ENCODE measurements at places on chromosomes 12 and 14.

- no peak for DNase-seq
Observed at GRCh38 chr14:74616996-74617700, 5.1 kb upstream of the LTBP2 start.

DNA sequence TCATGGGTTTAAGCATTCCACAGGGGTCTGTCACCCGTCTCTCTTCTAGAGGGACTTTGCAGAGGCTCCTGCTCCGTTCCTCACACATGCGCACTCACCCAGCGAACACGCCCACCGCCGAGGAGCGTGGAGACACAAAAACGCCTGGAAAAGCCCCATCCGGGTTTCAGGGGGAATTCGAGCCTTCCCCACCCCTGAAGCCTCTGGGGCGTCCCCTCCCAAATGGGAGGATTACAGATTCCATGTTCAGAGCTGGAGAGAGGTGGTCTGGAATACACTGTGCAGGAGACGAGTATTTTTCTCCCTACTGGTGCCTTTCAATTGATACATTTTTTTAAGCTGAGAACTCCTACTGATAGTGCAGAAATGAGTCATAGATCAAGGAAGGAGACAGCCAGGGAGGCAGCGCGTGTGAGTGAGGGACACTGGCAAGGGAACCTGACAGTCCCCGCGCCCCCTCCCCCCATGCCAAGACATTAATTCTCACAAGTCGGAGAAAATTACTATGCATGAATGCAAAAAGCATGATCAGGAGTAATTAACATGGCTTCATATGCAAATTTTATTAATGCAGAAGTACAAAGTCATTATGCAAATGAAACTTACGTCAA lies 36.9 kb downstream of the BCL11B start:
- no peak for DNase-seq

GRCh38 chr12:53793221-53793620 lies 41.4 kb upstream of the CISTR start:
- no peak for DNase-seq

DNA sequence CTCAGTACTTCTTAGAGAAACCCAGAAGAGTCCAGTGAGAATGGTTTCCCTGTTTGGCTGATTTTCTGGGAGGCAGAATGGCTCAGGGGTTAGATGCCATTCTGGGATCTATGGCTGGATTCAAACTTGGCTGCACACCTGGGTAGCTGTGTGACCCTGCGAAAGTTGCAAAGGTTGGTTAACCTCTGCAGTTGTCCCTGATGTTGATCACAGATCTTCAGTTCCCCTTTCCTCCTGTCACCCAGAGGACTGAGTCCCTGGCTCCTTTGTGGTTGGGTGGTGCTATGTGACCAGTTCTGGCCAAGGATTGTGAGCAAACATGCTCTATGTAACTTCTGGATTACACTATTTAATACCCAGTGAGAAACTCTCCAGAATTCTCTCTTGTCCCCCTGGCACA lies 418.0 kb downstream of the RGS6 start:
- DNase-seq, result no peak

- no peak for DNase-seq
Observed at GRCh38 chr12:51667269-51667668, 76.2 kb downstream of the SCN8A start.

- DNase-seq, result no peak
Observed at GRCh38 chr12:112792743-112793142, 1.2 kb downstream of the RPH3A start.

DNA sequence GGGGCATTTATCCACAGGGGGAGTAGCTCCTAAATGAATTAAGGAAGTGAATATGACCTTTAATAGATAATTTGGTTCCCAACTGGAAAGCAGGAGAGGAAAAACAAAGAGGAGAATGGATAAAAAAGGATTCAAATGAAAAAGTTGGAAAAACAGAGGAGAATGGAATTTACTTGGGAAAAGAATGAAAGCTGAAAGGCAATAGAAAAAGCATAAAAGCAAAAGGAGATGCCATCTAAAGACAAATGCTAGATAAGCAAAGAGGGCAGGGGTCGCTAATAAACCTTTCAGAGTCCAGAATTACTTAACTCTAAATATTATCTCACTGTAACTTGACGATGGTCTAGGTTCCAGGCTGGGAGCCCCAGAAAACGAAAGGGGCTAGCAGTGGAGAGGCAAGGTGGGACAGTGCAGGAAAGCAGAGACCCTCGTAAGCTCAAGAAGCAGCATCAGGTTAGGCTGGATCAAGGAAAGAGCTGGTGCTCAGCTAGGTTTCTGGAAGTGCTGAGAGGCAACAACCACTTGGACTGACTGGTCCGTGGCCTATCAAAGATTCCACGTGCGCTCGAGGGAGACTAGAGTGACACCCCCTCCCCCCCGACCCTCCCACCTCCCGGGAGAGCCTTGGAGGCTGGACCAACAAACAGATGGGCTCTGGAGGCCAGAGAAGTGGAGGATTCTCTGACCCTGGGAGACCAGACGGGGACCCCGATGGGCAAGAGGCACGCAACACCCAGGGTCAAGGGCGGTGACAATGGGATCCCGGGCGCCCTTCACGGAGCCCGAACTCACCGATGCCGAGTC lies 1.2 kb downstream of the SLC2A13 start:
- DNase-seq, result no peak

- DNase-seq, result no peak
Observed at GRCh38 chr12:26748741-26749431, 84.1 kb downstream of the ITPR2 start.

DNA sequence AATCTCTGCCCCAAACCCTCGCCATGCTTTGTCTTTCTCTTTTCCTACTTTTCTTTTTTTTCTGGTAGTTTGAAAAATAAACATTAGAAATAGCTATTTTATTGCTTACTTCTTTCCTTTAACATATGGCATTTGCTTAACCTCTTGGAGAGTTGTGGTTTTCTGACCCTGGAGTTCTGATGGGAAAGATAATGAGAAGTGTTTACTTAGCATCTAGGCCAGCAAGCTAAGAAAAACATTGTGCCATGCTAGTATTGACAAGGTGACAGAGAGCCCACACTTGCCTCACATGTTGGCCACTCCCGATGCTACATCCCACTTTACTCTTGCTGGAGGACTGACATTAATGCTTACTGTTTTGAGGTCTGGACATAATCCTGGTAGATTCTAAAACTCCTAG lies 886.2 kb downstream of the DIO2 start:
- no peak for DNase-seq

- no peak for DNase-seq
Observed at GRCh38 chr12:31962076-31962475, 2.9 kb downstream of the RESF1 start.

GRCh38 chr14:50999726-51000125 lies 55.4 kb upstream of the PYGL start:
- no peak for DNase-seq

GRCh38 chr12:45353944-45354343 lies 138.0 kb downstream of the ANO6 start:
- DNase-seq, result no peak

DNA sequence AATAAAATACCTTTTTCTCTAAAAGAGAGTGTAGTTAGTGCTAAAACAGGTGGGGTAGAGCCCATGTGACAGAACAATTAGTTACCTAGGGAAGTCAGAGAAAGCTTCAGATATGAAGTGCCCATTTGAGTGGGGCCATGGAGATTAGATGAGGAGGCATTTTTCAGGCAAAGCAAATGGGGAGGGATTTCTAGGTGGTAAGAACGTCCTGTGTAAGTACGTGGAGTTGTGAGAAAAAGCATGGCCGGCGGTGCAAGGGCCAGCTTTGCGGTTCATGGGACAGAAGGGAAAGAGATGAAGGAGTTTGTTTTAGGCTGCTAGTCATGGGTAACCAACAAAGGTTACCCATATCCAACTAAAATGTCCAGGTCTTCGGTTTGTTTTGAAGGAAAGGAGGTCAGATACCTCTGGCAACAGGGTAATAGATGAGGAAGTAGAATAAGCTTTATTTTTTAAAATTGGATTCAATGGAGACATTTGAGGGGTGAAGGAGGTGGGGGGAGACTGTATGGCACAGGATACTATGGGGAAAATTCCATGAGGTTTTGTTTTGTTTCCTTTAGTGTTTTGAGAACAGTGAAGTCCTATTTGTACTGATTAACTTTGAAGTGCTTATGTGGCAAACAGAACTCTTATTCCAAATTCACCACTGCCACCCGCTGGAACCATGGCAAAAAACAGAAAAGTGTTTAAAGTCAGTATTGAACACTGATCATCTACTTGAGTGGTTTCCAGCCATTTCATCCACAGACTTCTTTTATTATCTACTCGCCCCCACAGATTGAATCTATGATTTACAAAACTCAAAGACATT lies 10.0 kb upstream of the SNRPF start:
- no peak for DNase-seq

DNA sequence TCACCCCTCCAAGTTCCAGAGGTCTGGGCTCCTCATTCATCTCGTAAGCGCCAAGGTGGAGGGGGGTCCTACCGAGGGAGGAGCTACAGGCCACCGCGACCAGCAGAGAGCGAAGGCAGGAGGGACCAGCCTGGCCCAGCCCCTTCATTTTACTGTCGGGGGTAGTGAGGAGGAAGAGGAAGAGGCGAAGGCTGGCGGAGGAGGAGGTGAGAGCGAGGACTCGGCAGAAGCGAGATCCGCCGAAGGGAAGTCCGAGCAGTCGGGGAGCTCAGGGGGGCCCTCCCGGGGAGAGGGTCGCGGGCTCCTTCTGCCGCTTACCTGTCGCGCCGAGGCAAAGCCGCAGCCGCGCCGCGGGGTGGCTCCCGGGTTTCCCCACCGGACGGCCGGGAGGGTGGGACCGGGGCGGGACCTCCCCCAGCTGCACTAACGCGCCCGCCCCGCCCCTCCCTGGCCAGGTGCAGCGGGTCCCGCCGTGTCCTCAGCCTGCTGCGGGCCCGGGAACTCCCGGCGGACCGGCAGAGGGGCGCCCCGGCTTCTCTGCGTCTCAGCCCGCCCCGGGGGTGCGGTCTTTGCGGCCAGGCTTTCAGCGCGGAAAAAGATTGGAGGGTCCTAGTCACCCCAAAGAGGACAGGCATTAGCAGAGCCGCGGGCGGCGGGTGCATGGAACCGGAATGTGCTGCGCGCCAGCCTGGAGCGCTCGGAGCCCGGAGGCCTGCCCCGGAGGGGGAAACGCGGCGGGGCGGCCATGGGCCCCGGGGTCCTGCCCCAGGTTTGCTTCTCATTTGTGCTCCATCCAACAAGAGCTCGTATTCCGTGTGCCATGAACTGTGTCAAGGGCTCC lies at the start of gene GALNT6:
GALNT6 (minus strand) TSS at position 124 of the 841 bp plus-strand sequence. CDS start 11,625 bp downstream, outside the sequence.
- DNase-seq, result peak; percentile 39

DNA sequence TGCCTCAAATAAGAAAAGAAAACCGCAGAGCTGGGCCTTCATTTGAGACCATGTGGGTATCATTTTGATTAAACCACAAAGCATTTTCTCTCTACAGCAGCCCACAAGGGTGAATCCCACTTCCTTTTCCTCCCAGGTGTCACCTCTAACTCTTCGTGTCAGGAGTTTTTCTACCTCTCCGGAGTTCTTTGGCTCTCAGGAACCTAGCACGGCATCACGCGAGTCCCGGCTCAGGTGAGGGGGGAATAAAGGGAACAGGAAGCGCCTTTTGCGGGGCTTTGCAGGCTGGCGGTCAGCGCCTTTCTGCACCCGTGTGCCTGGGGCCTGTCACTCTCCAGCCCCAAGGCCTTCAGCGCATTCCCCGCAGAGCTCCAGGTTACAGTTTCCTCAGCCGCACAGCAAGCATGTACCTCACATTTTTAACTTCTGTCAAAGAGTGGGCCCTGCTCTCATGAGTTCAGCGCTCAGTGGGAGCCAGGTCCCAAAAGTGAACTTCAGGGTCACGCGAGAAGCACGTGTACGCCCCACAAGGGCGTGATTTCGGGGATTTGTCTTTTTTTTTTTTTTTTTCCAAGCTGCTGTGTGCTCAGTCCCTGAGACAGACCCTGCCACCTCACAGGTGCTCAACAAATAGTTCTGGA lies 740 bp upstream of the PRPF40B start:
- DNase-seq, result peak; percentile 35

- DNase-seq, result no peak
Observed at GRCh38 chr12:108907839-108908351, 28.0 kb downstream of the DAO start.

DNA sequence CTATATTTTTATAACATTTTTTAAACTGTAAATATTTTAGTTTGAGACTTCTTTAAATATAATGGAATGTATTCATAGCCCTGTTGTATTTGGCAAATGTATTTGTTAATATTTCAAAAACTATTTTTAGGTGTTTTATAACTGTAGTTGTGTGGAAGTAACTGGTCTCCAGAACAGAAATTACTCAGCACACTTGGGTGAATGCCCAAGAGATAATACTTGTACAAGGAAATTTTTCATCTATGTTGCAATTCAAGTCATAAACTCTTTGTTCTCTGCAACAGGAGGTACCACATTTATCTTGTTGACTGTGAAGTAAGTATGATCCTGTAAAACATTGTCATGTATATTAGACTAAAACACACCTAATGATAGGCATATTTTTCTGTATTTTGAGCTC lies 72.8 kb downstream of the SLCO1B3 start:
- no peak for DNase-seq

GRCh38 chr12:19203539-19204506 lies 74.3 kb downstream of the PLEKHA5 start:
- DNase-seq, result no peak

DNA sequence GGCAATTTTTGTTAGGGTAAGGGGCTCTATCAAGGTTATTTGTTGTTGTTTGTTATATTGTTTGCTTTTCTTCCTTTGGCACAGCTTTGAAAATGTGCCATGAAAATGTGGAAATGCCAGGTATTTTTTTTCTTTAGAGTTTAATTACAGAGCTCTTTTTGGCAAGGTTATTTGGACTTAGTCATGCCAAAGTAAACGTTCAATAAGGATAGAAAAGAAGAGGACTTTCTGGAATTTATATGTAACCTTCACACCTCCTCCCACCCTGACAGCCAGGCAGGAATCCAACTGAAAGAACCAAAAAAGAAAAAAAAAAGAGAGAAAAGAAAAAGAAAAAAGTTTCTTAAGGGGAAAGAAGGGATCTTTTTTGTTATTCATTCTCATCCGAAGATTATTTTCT lies 217.8 kb downstream of the KITLG start:
- DNase-seq, result no peak

DNA sequence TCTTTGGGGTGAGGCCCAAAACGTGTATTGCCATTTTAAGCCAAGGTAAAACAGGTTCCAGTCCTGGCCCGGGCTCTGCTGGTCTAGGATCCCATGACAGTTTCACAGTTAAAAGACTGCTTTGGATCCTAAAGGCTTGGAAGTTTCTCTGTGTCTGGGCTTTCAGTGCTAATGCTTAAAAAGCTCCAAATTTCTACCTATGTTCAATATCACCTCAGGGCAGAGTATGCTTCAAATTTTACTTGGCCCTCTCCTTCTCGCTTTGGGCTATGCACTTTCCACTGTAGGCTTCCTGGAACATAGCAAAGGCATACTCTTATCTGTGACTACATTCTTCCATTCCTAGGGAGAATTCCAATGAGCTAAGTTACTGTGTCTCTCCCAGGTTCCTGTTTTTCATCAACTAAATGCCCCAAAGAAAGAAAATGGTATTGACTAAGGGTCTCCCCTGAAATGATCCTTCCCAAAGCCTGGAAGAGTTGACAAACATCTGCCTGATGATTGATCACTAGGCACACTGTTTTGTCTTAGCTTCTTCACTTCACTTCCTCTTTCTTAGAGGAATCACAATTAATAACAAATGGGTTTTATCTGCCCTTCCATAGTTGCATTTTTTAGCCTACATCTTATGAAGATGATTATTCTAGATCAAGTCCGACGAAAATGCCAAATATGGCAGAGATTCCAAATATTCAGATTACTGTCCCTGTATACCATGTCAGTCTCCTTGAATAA lies 79.4 kb downstream of the TMTC2 start:
- DNase-seq, result no peak

GRCh38 chr12:115210533-115211252 lies 526.7 kb upstream of the TBX3 start:
- DNase-seq, result no peak
